Vagina (tissue), 2 donors: ENCODE measurements at places on chromosomes 6 and 20. TPM values are rescaled to one million over a fixed set of nuclear protein-coding genes. Genes with fewer than 3 reads are reported as not detected.

SLC35D3 gene
- total RNA-seq: not detected

DLL1 gene
- total RNA-seq: 43.5 TPM

EPPIN gene
- not detected for total RNA-seq

CST5 gene
- total RNA-seq: not detected

VWA7 gene
- total RNA-seq: 0.74 TPM

FGD2 gene
- 20.4 TPM for total RNA-seq

RPS6KA2 gene
- 65.1 TPM for total RNA-seq

TSPO2 gene
- total RNA-seq: not detected

CCDC170 gene
- total RNA-seq: 2.0 TPM

FAM209B gene
- total RNA-seq: not detected

FLRT3 gene
- 4.7 TPM for total RNA-seq

HEY2 gene
- 0.98 TPM for total RNA-seq

PRL gene
- total RNA-seq: not detected

LAMP5 gene
- 0.74 TPM for total RNA-seq

HLA-DRA gene
- 158 TPM for total RNA-seq

ZBTB12 gene
- 1.7 TPM for total RNA-seq

FAXC gene
- 6.6 TPM for total RNA-seq

RNF39 gene
- total RNA-seq: 18.2 TPM

ARHGAP18 gene
- 7.6 TPM for total RNA-seq

TBXT gene
- total RNA-seq: not detected

ADGRF1 gene
- total RNA-seq: 8.3 TPM

MRPS18B gene
- 21.6 TPM for total RNA-seq

CENPQ gene
- 1.7 TPM for total RNA-seq

MAS1 gene
- total RNA-seq: 0.49 TPM

NELFE gene
- 100 TPM for total RNA-seq

GLYATL3 gene
- total RNA-seq: not detected

SGK2 gene
- 5.4 TPM for total RNA-seq

PABPC1L gene
- total RNA-seq: 19.6 TPM

MUCL3 gene
- 0.49 TPM for total RNA-seq

NQO2 gene
- total RNA-seq: 11.8 TPM

VGLL2 gene
- not detected for total RNA-seq

KCNB1 gene
- total RNA-seq: 2.0 TPM

ASF1A gene
- total RNA-seq: 7.9 TPM

FAM209A gene
- total RNA-seq: not detected

FKBP1C gene
- not detected for total RNA-seq

DAAM2 gene
- 22.1 TPM for total RNA-seq

MAK gene
- total RNA-seq: 0.25 TPM

ARHGAP40 gene
- 21.9 TPM for total RNA-seq

BHLHE23 gene
- total RNA-seq: not detected

C20orf144 gene
- not detected for total RNA-seq

KCNK5 gene
- total RNA-seq: 16.7 TPM

GDAP1L1 gene
- not detected for total RNA-seq

TRIM26 gene
- 35.4 TPM for total RNA-seq

CCHCR1 gene
- 21.9 TPM for total RNA-seq

NOTCH4 gene
- 18.2 TPM for total RNA-seq

PBOV1 gene
- not detected for total RNA-seq
